ENCODE measurements at places on chromosomes 3 and 15.

DNA sequence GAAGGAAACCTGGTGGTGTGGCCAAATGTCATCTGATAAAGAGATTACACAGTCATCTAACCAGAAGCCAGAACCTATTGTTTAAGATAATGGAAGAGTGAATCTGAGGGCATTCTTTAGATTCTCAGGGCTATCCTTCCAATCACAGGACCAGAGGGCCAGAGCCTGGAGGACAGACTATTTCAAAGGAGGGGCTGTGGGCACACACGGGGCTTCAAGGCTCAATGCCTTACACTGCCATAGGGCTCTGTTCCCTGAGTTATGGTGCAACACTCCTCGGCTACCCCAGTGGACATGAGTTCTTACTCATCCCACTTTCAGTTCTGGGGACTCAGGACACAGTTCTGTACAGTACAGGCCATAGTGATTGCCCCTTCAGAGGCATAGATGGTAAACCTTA, 343.9 kb upstream of the ALCAM start:
- DNase-seq, result no peak

GRCh38 chr15:49154359-49154758, 1.0 kb downstream of the COPS2 start:
- DNase-seq, result no peak

DNA sequence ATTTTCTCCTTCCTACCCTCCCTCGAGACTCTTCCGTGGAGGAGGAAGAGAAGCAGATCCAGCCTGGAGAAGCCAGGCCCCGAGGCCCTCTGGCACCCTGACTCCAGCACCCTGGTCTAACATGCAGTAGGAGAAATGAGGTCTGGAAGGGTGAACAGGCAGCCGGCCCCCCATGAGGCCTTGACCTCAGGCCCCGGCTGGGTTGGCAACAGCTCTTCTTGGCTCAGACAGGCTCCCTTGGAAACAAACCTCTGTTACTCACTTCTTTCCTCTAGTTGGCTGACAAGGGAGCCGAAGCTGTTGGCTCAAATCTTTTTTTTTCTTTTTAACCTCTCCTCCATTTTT, 73.4 kb downstream of the CPN2 start:
- no peak for DNase-seq

- DNase-seq, result no peak
These were observed 69.0 kb upstream of the THBS1 start for GRCh38 chr15:39511916-39512260.

DNA sequence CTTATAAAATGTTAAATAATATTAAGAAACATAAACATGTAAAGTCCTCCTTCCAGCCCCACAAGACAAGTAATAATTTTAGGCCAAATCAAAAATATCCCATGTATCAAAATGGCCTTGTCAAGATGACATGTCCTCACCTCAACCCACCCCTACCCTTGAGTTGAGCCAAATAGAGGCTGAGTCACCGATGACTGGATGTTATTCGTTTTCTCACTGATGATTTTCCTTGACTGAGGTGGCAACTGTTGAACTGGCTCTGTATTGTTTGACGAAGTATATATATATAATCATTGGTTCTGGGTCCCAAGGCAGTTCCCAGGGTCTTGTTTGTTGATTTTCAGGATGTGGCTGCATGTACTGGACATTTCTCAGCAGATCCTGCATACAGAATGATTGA, 75.3 kb downstream of the TMEM108 start:
- no peak for DNase-seq

- DNase-seq, result no peak
These were observed 241.1 kb downstream of the WNT5A start for GRCh38 chr3:55246033-55246432.

- DNase-seq, result no peak
These were observed 136.1 kb upstream of the RBMS3 start for GRCh38 chr3:29144807-29145206.

- no peak for DNase-seq
These were observed 524.6 kb upstream of the ATP11B start for GRCh38 chr3:182268711-182269110.

GRCh38 chr3:138578141-138578540, 15.9 kb downstream of the CEP70 start:
- peak; percentile 21 for DNase-seq

DNA sequence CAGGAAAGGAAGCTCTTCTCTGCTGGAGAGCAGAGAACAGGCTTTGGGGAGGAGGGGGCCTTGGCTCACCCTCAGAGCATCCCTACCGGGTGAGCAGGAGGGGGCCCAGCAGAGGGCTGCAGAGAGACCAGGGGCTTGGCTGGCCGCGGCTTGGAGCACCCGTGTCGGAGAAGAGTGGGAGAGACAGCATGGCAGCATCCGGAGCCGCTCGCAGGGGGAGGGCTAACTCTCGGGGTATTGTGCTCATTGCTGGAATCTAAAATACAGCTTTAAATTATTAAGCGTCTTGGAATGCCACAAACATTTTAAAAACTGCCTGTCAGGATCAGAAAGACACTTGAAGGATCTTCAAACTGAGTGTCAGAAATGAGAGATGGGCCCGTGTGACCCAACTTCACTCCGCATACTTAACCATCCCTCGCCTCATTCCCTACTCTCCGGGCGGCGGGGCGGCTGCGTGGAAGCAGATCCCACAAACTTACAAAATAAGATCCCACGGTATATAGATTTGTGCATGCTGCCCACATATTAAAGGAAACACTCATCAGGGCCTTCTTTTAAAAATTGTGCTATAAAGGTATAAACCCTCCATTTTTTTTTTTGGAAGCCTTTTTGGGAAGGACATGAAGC, 53.9 kb downstream of the EIF4E3 start:
- no peak for DNase-seq

DNA sequence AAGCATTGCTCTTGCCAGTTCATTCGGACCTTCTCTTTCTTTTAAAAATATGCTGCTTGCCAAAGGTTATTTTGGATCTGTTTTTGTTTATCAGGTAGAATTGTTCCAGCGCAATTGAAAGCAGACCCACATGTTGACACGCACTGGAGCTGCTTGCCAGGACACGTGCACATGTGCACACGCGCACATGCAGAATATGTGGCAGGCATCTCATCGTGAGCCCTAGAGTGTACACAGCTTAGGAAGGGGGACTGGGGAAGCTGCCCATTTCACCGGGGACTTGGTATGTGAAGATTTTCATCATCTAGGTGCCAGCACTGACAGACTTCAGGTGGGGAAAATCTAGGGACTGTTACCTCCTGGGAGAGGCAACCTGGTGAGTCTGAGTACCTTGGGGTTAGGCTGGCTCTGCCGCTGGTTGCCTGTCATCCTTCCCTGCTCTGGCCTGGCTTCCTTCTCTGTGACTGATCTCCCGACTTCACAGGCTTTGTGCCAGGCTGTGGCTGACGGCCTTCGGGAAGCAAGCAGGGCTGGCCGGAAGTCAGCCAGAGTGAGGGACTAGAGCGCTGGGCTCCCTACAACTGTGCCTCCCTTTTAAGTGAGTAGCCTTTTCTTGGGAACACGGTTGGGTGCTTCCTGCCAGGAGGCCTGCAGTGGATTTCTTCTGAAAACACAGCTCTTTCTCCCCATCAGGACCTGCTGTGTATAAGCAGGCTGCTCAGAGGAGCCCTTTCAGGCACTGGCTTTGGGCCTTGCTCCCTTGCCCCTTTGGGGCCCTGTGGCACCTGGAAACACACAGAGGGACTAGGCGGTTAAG, 129.3 kb downstream of the EEFSEC start:
- no peak for DNase-seq

DNA sequence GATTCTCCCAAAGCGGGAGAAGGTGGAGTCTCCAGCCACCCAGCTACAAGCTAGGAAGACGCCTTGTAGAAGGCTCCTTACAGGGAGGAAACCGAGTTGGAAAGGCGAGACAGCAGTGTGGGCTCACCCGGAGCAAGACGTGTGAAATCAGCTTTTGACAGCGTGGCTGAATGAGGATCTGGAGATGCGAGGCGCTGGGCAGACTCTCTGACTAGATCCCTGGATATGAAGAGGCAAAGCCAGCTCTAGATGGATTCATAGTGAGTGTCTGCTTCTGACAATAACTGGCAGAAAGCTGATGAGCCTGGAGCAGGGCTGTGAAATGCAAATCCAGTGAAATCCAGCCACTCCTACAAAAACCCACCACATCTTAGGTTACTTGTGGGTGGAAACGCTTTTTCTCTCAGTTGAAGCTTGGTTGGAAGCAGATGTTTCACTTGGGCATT, 41.0 kb downstream of the GOLGA6A start:
- no peak for DNase-seq

- DNase-seq, result no peak
These were observed 99.4 kb upstream of the TNIK start for GRCh38 chr3:171559586-171559985.

DNA sequence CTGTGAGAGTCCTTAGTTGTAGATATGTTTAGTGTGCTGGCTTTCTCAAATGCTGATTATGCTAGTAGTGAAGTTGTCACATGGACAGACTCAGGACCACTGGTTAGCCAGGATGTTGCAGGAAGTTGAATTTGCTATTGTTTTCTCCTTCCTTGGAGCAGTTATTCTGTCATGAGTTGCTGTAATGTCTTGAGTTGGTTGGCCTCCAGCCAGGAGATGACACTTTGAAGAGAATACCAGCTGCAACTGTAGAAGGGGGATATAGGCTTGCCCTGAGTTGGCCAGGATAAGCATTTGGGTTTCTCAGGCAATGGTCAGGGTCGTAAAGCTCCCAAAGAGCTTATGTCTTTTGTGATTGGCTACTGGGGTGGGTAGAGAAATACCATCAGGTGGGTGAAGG, 206.7 kb downstream of the ZNF621 start:
- DNase-seq, result no peak

- DNase-seq, result no peak
These were observed at the start of gene SLC6A1 for GRCh38 chr3:10992017-10992942. Gene SLC6A1, plus strand, starts transcription at chr3:10992748. Its CDS starts 24,464 bp downstream, at chr3:11017212.

GRCh38 chr3:100606894-100607512, 2.4 kb upstream of the ADGRG7 start:
- no peak for DNase-seq

GRCh38 chr3:139281096-139281495, 62.7 kb upstream of the MRPS22 start:
- DNase-seq, result no peak

GRCh38 chr3:74347563-74348268, 266.7 kb downstream of the CNTN3 start:
- DNase-seq, result no peak

DNA sequence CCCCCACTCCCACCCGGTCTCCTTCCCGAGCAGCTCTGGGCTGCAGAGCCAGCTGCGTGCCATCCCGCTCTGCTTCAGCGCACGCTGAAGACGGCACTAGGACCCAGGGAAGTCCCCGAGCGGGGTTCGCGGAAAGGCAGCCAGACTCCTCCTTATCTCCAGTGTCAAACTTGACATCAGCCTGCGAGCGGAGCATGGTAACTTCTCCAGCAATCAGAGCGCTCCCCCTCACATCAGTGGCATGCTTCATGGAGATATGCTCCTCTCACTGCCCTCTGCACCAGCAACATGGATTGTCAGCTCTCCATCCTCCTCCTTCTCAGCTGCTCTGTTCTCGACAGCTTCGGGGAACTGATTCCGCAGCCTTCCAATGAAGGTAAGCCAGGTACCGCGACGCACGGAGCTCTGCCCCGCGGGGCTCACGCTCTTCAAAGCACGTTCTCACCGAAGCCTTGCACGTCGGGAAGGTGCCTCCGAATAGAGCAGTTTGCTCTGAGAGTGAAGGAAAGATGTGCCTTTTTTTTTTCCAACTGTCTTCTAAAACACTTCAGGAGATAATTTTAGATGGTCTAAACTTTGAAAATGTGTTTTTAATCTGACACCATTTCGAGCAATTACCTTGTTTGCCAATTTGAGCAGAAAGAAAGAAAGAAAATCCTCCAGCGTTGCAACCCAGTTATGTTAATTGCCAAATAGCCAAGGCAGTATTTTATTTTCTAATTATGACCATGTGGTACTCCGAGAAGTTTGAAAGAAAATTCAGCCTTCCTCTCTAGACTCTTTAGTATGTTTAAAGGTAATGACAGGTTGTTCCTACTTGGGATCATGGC, at the start of gene EPHA3:
Gene EPHA3, plus strand, starts transcription at position 161 of the 830 bp plus-strand sequence. Its CDS starts 128 bp downstream, at position 289.
- DNase-seq, result peak; percentile 56

- DNase-seq, result no peak
These were observed 638.8 kb upstream of the ADAMTS9 start for GRCh38 chr3:65326574-65326973.

DNA sequence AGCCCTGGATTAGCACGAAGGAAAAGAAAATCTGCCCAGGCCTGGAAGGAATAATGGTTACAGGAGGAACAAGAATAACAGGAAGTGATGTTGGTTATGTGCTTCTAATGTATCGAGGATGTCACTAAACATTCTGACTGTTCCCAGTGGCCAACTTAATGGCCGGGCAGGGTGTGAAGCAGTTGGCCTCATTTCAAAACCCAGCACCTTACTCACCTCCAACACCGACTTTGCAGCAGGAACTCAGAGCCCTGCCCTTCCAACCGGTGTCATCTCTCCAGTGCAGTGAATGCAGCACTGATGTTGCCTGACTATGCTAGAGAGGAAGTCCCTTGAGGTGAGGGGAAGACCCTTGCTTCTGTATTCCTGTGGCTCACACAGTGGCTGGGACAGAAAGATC, 162.4 kb upstream of the LRTM1 start:
- DNase-seq, result no peak

DNA sequence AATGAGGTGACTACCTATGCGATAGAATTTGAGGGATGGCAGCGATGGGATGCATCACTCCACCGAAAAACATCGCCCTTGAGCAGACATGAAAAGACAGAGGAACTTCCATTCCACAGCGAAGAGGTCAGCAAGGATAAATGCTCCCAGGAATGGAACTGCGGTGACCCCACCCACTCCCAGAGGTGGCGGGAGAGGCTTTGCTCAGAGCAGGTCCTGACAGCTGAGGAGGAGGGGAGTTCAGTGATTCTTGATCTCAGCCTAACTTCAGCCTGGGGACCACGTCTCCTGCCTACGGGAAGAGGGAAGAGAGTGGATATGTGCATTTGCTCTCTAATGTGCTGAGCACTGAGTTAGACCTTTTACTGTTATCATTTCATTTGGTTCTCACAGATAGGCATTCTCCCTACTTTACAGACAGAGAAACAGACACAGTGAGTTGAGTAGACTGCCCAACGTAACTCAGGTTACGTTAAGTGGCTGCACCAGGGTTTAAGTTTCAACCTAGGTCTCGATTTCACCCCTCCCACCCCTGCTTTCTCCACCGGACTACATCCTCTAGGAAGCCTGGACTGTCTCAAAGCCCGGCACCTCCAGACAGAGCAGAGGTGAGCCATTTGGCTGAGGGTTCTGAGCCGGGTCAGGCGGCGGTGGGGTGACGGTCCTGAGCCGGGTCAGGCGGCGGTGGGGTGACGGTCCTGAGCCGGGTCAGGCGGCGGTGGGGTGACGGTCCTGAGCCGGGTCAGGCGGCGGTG, 170.0 kb downstream of the RAB11A start:
- DNase-seq, result no peak

GRCh38 chr15:58770519-58770856, 614 bp upstream of the MINDY2 start:
- DNase-seq, result peak; percentile 32

Data from activated CD4-positive, alpha-beta T cell treated with anti-CD3 and anti-CD28 coated beads, Interleukin-10, Interleukin-2, amounts not matched to agents 100 ng/mL and 50 ng/mL, durations not matched to agents 16 hours and 8 hours (primary cell).